ENCODE measurements at places on chromosomes 16 and 17.

DNA sequence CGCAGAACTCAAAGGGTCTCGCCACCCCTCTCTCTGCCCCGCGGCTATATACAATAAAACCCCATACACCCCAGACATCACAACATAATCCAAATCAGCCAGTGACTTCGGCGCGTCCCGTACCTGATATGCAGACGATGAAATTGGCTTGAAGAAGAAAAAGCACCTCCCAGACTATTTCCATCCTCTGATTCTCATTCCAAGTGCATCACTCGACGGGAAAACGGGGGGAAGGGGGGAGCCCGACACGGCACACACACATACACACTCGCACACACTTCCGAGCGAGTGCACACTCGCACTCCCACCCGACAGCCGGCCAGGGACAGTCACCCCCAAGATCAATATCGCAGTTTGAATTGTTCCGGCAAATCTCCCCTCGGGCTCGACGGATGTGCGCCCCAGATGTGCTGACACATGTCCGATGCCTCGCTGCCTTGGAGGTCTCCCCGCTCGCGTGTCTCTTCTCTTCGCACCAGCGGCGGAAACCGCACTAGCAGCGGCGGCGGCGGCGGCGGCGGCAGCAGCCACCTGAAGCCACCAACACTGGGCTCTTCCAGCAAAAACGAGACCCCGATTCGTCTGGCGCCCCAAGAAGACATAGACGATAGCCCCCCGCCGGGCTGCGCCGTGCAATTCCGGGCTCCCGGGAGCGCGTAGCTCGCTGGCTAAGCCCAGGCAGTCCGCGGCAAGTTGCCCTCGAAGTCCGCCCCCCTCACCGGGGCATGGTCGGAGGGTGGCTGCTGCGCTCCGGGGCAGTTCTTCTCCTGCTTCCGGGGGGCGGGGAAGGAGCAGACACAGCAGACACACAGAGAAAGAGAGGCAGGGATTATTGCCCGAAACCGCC lies 688 bp downstream of the CA10 start:
- DNase-seq, result no peak

DNA sequence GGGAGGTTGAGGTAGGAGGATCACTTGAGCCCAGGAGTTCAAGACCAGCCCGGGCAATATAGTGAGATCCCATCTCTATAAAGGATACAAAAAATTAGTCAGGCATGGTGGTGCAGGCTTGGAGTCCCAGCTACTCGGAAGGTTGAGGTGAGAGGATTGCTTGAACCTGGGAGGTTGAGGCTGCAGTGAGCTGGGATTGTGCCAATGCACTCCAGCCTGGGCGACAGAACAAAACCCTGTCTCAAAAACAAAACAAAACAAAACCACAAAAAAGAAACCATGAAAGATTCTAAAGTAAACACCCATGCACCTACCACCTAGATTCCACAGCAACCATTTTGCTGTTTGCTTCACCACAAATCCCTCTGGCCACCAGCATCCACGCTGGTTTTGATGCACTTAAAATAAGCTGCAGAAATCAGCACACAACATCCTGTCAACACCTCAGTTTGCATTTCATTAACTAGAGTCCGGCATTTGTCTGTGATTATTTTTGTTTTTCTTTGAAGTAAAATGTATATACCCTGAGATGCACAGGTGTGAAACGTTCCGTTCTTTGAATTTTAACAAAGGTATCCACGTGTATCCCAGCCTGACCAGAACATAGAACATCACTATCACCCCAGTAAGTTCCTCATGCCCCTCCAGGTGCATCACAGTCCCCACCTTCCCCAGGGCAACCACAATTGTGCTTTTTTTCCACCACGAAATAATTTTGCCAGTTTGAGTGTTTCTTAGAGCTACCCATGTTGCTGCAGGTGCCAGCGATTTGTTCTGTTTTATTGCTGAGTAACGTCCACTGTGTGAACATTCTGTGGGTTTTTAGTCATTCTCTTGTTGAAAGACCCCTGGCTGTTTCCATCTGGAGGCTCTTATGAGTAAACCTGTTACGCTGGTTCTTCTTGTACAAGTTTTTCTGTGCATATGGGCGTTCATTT lies 191.5 kb downstream of the SEC14L1 start:
- no peak for DNase-seq

- DNase-seq, result no peak
Measured at GRCh38 chr17:61390479-61390791, 9.2 kb upstream of the TBX2 start.

DNA sequence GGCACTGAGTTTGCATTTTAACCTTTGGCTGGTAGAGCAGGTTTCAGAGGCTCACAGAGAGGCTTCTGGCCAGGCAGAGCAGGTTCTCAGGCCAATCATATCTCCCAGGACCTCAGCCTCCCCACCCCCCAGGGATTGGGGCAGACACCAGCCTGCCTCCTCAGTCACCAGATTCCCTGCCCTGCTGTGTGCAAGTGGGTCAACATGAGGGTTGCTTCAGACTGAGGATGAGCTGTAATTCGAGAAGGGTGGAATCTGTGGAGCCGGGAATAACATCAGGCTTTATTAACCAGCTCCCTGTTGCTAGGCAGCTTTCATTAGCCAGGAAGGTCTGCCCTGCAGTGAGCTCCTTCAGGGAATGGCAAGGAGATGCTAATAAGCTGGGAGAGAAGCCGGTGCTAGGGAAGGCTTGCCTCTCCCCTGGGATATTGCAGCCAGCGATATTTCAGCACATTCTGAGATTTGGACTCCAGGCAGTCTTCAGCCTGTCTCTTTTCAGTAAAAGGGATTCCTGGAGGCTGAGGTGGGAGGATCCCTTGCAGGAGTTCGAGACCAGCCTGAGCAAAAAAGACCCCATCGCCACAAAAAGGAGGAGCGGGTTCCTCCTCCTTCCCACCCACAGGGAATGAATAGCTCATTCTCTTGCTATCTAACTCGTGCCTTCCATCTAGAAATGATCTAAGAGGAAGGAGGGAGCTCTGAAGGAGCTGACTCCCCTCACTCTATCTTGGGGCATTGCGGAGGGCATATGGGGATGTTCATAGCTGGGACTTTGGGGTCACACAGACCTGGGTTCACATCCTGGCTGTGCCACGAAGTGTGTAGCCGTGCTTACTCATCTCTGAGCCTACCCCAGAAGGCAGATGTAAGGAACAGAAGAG lies 10.7 kb downstream of the SGSM2 start:
- DNase-seq, result no peak

- no peak for DNase-seq
Measured at GRCh38 chr17:8668176-8668740, 37.7 kb upstream of the MYH10 start.

DNA sequence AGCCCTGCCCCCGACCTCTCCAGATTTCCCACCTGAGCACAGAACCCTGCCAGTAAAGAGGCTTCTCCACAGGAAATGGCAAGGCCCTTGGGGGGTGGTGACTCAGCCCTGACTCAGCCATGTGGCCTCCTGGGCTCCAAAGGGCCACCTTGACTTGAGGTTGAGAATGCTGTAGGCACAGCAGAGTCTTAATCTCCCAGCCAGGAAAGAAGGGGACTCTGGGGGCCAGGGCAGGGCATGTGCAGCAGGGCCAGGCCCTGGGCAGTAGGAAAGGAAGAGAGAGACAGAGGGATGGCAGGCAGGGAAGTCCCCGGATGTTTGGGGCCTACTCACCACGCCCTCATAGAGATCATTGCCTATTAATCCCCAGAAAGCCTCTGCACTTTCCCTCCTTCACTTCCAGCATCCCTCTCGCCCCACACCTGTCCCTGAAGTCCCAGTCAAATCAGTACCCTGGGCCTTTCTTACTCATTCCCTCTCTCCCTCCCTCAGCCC lies 4.8 kb upstream of the ITGA3 start:
- DNase-seq, result peak; percentile 50

DNA sequence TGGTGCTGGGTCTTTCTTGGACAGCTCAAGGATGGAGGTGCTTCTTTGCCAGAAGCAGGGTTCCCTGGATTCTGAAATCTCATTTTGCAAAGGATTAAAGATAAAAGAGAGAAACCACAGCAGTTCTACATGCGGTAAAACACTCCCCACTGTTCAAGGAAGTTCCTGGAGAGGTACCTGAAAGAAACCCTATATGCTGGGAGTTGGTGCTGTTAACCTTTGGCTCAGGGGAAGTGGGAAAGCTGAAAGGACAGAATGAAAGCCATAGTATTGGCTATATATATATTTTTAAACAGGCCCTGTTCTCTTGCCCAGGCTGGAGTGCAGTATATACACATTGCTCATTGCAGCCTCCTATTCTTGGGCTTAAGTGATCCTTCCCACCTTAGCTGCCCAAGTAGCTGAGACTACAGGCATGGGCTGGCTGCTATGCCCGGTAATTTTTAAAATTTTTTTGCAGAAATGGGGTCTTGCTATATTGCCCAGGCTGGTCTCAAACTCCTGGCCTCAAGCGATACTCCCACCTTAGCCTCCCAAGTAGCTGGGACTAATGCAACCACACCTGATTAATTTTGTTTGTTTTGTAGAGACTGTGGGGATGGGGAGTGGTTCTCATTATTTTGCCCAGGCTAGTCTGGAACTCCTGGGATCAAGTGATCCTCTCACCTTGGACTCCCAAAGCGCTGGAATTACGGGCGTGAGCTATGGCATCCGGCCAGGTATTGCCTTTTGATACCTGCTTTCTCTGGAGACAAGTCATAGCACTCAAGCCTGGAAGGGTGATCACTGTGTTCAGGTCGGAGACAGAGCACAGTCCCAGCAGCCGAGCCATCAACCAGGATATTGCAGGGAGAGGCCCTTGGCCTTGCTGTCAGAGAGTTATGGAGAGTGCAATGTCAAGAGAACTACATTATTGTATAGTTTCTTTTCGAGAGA lies 55.2 kb downstream of the MSI2 start:
- DNase-seq, result no peak

DNA sequence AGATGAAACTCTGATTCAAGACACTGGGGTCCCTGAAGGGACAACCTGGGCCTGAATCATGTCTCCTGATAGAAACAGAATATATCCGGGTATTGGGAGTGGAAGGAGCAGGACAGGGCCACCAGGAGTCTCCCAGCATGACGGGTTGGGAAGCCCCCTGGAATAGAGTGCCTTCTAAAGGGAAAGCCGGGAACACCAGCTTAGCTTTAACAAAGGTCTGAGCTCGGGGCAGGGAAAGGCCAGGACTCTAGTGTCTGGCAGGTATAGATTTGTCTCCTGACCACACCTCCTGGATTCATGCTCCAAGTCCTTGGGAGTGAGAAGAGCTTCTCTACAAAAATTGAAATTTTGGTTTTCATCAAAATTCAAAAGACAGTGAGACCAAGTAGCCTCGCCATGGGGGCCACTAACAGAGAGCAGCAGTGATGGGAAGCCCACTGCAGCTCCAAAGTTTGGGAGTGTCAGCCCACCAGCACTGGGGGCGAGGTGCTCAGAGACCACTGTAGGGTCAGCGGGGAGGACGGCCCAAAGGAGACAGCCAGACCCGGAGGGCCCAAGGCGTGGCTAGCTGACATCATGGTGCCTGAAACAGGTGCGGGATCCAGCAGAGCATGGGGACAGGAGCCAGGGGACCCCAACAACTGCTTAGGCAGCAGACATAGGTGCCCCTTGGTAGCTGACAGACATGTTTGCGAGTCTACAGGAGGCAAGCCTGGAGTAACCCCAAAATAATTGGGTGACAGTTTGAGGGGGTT lies 81.0 kb downstream of the C16orf78 start:
- no peak for DNase-seq

- DNase-seq, result no peak
Measured at GRCh38 chr17:46895171-46895570, 27.8 kb upstream of the GOSR2 start.

- DNase-seq, result no peak
Measured at GRCh38 chr16:78890373-78890895, 710.1 kb downstream of the MAF start.

- no peak for DNase-seq
Measured at GRCh38 chr16:71724320-71724751, at the start of gene PHLPP2. TSS of gene PHLPP2 (minus strand) at chr16:71724701. CDS start at chr16:71714795, 9,906 bp downstream.

DNA sequence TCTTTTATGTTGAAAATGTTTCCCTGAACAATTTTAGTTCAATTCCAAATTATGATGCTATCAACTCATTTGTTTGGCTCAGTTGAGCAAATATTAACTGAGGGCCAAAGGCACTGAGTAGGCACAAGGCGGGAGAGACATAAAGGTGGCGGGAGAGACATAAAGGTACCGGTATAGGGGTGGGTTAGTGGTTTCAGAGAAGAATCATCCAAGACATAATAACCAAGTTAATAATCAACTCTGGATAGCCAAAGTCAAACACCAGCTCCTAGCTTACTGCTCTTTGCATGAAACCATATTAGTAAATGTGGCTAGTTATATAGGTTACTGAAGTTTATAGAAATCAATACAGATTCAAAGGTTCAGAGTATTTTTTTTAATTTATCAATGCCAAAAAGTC lies 91.7 kb downstream of the RPGRIP1L start:
- no peak for DNase-seq

GRCh38 chr16:69114346-69114975 lies 9.0 kb downstream of the HAS3 start:
- DNase-seq, result no peak

- DNase-seq, result no peak
Measured at GRCh38 chr16:66948134-66948836, 12.8 kb upstream of the CES3 start.

DNA sequence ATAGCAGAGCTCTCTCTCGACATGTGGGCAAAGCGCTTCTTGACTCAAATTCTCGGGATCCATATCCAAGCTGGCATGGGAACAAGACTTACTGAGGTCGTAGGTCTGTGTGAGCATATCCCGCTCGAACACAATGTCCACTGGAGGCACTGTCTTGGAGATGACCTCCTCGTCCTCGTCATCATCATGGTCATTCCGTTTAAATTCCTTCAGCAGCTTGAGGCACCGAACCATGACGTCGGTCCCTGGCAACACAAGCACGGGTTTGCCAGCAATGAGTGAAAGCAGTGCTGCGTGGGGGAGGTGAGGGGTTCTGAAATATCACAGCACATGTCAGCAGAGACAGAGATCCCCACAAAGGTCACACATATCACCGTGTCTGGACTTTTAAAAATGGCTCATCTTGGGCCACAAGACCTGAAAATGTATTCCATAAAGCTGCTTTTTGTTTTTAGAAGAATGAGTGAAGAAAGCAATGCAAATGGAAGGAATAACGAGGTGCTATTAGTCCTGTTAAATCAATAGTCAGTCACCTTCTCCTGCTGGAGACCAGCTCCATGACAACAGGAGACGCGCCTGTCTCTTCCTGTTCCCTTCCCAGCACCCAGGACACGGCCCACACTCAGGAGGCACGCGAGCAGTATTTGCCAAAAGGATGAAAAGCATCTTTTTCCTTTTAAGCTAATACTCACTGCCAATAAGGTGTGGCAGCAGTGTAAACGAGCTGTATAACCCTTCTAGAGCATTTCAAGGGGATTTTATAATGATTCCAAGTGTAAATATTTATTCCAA lies 37.9 kb downstream of the GTF3C1 start:
- DNase-seq, result no peak

- DNase-seq, result no peak
Measured at GRCh38 chr17:27370776-27371175, 76.9 kb downstream of the WSB1 start.

GRCh38 chr17:82126556-82127314 lies 28.7 kb upstream of the FASN start:
- DNase-seq, result peak; percentile 71
